ENCODE measurements at places on chromosomes 2 and 18. TPM values are rescaled to one million over a fixed set of nuclear protein-coding genes. Genes with fewer than 3 reads are reported as not detected.

- peak; percentile 78 for DNase-seq
Measured at GRCh38 chr2:29309090-29310029, 194.1 kb downstream of the CLIP4 start.

GRCh38 chr18:32553174-32553573 lies 82.5 kb upstream of the GAREM1 start:
- no peak for DNase-seq

DNA sequence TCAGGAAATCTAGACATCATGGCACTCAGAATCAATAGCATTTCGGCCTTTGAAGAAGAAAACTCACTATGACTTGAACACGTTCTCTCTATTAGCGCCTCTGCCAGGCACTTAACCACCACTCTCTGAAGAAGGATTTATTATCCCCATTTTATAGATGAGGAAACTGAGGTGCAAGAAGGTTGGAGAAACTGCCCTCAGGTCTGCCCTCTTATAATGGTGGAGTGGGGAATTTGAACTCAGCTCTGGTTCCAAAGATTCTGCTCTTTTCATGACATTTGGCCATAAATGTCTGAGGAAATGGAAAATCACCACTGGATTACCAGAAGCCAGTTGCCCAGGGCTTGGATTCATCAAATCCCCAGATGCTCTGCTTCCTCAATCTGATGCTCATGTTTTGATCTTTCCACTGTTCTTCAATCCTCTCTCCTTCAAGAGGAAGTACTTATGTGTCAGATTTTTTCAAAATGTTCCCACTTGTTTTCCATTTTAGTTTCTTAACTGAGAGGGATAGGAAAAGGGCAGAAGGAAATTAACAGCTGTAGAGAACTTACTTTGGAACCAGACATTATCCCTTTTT lies 68.1 kb downstream of the ANTXR1 start:
- DNase-seq, result no peak

GRCh38 chr18:34529358-34530335 lies 180.5 kb upstream of the DTNA start:
- no peak for DNase-seq

DNA sequence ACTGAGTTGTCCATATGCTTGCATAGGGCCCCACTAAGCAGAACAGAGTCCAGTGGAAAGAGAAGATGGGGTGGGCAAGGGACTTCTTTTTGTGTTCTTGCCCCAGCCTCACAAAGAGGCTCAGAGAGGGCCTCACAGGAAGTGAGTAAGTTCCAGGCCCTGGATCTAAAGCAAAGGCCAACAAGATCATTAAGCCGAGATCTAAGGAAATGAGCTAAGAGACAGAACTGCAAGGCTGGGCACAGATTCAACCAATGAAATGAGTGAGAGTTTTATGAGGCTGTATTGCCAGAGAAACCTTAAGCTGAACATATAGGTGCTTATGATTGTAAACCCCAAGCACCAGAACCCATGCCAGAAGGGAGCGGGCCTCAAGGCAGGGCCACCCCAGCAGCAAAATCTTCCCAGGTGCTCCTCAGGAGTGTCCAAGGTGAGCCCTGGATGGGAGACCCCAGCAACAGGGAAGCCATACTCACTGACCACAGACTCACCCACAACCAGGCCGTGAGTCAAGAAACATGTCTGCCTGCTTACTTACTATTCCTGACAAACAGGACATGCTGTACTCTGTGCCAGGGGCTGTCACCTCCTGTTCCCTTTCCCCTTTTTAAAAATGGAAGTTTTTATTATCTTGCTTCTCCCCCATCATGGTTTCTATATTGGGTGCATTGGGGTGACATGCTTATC lies 40.2 kb downstream of the SLC14A1 start:
- DNase-seq, result peak; percentile 90

DNA sequence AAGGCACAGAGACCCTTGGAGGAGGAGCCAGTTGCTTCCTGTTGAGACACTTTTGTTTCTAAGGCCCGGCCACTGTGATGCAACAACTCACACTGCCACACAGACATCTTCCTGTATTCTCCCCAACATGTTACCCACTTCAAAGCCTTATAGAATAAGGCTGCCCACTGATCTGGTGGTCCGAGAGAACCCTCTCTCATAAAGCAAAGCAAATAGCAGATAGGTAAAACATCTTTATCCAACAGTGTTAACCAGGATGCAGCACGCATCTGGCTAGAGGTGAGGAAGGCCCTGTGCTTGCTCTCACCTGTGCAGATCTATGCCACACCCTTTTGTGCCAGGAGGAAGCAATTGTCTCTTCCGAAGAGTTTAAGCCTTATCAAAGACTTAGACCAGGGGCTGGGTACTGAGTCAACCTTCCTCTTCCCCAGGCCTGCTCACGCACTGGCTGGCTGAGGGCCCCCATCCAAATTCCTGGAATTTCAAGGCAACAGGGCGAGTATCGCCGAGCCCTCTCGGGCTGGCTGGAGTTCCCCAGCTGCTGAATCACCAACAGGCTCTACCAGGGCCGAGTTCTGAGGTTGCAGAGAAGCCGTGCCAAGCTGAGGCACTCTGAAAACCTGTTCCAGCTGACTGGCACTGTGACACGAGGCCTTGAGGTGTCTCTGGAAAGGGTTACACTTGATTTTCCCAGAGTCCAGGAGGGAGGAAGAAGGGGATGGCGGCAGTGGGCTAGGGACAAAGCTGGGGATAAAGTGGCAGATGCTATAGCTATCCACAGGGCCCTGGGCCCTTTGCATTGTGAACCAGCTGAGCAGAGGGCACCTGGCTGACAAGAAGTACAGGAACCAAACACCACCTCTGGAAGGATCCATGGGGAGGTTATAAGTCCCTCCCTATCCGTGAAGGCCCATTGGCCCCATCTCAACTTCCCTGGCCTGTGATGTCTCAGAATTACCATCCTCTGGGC lies 29.3 kb downstream of the TGFA start:
- peak; percentile 9 for DNase-seq

GRCh38 chr2:119694470-119694844 lies 15.5 kb downstream of the TMEM177 start:
- DNase-seq, result no peak

DNA sequence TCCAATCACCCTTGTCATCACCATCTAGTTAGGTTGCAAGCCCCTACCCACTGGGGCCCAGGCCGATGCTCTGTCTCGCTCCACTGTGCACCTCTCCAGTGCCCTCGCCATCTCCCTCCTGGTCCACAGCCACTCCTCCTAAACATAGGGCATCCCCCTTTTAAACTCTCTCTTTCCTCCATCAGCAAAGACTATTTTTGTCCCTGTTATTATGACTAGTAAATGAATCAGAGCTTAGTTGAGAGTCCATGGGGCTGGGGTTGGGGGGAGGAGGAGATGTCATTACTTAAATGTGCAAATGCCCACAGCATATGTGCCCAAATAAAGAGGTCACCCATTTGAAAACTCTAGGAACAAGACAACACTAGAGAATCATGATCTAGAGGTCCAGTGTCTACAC lies 167.4 kb downstream of the TRABD2A start:
- DNase-seq, result no peak

GRCh38 chr2:129923265-129924091 lies 56.0 kb upstream of the RAB6C start:
- DNase-seq, result peak; percentile 64

DNA sequence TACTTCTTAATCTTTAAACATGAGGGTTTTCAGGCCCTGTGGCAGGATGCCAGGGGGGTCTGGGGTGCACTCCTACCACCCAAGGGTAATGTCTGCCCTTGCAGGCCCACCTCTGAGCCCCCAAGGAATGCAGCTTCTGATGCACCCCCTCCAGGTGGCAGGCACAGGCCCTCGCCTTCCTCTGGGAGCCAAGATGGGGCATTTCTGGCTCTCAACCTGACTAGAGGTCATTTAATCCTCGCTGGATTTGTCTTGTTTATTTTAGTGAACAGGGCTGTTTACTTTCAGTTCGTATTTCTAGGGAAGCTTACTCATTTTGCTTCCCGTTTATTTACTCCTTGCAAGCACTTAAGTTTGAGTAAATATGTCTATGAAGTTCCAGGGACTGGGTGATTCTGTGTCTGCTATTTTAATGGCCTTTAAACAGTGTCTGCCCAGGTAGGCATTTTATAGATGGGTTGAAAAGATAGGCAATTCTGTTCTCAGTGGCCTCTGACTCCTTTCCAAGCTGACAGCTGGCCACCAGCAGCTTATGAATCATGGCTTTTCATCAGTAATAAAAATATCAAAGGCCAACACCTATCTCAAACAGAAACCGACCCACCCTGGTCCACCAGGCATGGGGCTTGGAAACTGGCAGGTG lies 11.1 kb upstream of the DNPEP start:
- DNase-seq, result no peak

The DYSF gene
- total RNA-seq, result 145 TPM

All from dermis blood vessel endothelial cell (primary cell).